SIG-M5 (cell line): ENCODE measurements at places on chromosomes 16 and 17.

DNA sequence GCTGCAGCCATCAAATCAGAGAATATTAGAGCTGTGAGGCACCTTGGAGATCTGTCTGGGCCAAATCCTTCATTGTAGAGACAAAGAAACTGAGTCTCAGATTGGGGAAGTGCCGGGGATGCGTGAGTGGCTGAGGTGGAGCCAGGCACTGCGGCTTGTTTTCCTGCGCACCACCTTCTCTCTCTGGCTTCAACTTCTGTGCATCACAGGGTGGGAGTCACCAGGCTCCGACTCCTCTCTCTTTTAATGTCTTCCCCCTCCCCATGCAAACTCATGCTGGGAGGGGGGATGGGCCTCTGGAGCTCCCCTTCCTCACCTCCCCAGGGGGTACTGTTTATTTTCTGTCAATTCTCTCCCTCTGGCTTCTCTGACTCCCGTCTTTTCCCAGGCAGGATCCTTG, 8.7 kb upstream of the ETV4 start:
- DNase-seq: no peak

- DNase-seq: no peak
Measured at GRCh38 chr16:90043526-90043925, 24.3 kb upstream of the DBNDD1 start.

DNA sequence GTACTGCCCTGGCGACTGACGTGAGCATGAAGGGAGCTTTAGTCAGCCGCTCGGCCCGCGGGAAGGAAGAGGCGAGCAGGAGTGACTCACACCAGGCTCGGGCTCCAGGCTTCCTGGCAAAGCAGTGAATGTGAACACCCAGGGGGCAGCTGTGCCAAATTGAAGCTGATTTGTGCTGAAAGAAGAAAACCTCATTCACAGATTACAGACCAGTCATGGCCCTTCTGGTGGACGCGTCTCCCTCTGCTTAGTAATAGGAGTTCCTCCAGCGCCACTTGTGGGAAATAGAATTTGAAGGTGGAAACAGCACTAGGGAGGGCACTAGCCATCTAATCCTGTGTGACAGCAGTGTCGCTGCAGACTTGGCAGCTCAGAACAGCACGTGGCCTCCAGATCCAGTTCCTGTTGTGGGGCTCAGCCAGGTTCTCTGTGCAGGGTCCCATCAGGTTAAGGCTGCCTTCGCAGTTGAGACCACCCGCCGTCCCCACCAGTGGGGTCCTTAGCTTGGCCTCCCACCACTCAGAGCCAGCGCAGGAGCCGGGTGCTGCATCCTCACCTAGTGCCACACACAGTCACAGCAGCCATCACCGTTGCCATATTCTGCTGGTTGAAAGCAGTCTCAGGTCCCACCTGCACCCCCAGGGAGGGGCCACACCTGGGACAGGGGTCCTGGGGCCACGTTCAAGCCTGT, 164.5 kb upstream of the CHMP6 start:
- no peak for DNase-seq

DNA sequence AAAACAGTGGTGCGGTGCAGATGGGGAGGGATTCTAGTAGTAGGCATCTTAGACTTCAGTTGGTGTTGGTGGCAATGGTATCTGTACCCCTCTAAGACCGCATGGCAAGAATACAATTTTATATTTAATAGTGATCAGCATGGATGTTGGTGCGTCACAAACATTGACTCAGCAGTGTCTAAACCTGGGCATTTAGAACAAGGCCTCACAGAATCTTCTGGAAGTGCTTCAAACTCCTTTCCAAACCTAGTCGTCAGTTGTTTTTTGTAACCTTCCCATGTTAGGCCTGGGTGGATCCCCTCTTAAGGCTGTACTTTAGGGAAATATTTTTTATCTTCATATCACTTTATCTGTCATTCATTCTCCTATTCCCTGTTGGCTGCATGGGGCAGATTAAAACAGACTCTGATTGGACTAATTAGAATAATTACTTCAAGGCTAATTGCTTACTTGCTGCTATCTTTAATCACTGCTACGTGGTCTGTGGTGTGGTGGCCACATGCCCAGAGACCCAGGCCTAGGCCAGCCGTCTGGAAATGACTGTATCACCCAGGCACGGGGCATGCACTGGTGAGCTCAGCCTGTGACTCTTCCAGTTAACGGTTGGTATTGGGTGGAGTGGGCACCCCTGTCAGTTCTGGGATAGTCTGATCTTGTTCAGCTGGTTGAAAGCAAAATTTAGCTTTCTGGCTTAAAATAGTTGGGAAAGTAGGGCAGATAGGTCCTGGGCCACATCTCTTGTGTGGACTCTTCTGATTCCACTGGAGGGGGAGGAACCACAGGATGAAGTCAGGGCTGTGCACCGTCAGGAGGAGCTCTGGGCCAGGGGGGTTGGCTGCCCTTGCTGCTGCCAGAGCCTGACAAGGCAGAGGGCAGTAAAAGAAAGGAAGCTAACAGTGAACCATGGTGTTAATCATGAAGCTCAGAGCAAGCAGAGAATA, 4.5 kb downstream of the ALKBH5 start:
- no peak for DNase-seq

DNA sequence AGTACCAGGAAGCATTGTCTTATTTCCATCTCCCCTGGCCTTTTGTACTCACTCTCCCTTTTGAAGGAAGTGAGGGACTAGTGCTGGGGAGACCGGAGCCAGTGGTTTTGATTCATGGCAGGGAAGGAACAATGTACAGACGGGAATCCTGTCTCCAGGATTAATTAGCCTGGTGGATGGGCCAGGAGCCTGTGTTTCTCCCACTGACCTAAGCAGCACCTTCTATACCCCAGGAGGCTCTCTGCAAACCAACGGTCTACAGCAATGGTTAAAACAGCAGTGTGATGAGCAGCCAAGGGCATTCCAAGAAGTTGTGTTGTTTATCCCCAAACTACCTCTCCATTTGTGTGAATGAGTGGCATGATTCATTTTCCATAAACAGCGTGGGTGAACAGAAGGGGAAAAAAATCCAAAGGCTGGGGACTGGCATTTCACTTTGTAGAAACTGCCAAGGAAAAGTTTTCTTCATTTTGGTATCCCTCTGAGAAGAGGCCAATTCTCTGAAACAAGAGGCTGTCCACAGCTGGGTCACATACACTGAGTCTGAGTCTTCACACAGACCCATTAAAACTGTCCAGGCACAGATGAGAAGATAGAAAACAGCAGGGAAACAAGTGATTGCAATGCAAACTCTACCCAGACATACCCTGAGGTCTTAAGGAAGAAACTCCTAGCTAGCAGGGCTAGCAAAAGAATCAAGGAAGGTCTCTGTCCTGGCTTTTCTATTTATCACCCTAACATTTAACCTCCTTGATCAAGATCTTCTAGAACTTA, 18.1 kb downstream of the ANKFN1 start:
- DNase-seq: no peak

DNA sequence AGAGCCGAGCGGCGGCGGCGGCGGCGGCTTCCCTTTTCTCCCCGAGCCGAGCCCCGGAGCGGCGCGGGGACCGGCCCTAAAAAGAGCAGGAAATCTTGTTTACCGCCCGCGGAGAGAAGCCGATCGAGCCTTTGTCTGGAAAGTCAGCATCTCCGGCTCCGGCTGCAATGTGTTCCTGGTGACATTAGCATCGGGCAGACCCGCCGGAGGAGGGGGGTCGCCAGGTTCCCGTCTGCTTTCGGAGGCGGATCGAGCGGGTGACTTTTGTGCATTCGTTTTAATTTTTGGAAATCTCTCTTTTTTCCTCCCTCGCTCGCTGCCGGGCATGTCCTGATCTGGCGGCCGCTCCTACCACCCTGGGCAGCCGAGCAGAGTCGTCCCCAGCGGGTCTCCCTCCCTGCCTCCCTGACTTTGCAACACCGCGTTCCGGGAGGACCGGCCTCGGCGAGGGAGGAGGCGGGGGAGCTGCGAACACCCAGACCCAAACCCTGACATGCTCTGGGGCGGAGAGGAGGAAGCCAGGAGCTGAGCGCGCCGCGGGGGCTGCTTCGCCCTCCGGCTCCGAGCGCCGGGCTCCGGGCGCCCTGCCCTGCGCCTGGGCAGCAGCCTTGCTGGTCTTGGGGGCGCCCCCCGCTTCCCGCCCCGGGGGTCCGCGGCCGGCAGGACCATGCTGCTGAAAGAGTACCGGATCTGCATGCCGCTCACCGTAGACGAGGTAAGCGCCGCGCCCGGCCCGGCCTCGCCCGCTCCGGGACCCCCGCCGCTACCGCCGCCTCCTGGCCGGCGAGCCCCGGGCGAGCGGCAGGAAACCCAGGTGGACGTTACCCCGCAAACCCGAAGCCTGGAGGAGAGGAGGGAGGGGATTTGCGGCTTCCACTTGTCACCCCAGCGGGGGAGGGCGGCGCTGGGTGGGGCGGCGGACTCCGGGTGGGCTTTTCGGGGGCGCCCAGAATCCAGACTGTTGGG, 690 bp downstream of the PITPNC1 start:
- no peak for DNase-seq

GRCh38 chr17:16934836-16935235, 37.1 kb downstream of the TNFRSF13B start:
- no peak for DNase-seq

DNA sequence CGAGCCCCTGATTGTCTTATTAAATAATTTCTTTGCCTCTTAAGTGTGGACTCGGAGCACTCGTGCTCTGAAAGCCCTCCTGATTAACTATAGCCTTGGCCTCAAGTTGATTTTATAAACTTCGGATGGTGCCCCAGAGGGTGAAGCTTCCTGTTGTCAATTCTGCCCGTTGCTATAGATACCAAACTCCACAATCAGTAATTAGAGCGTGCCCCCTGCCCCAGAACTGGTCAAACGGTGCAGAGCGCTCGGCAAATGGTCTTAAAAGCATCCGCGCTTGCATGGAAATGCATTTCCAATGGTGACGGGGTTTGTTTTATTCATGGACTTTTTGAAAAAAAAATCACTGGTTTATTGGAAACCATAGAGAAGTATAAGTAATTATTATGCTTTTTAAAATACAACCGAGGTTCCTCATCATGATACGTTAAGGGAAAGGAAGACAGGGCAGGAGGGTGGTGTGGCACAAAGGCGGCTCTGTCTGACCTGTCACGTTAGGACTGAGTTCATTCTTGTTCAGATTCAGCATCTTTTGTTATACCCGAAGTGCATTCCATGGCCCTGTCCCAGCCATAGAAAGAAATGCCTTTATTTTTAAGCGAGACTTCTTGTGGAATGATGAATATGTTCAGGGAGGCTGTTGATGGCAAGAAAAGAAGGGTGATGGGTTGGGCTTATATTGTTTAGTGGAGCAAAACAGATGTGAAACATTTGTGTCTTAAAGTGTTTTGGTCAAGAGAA, 476.4 kb downstream of the MAF start:
- no peak for DNase-seq
